Cardiac fibroblast (primary cell): ENCODE measurements at places on chromosomes 13 and 19.

- no peak for DNase-seq
These were observed 76.6 kb downstream of the SERP2 start for GRCh38 chr13:44449999-44450821.

DNA sequence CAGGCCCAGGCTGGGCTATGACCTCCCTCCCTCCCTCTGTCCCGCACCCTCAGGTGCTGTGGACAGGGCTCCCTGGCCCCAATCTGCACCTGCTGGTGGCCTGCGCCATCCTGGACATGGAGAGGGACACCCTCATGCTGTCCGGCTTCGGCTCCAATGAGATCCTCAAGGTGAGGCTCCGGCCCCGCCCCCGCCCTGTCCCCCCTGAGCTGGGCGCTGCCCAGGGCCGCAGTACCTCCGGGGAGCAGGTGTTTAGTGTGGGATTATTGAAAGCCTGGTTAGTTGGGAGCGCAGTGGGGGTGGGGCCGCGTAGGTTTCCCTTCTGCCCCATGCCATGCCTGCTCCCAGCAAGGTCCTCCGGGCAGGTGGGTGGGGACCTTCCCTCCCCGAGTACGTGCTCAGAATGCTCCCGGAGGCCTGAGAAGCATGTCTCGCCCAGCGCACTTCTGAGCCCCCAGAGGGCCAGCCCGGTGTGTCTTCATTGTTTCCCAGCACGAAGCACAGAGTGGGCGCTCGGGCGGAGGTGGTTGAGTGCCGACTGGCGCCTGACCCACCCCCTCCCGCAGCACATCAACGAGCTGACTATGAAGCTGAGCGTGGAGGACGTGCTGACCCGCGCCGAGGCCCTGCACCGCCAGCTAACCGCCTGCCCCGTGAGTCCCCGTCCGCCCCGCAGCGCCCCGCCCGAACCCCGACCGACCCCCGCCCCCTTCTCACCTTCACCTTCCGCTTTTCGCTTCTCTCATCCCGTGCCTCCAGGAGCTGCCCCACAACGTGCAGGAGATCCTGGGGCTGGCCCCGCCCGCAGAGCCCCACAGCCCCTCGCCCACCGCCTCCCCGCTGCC is 8.8 kb downstream of the IL4I1 start:
- DNase-seq: no peak

GRCh38 chr19:45075301-45076028 is 813 bp downstream of the ZNF296 start:
- DNase-seq: peak; percentile 18

- no peak for DNase-seq
These were observed 11.8 kb upstream of the GNA11 start for GRCh38 chr19:3082331-3082730.

DNA sequence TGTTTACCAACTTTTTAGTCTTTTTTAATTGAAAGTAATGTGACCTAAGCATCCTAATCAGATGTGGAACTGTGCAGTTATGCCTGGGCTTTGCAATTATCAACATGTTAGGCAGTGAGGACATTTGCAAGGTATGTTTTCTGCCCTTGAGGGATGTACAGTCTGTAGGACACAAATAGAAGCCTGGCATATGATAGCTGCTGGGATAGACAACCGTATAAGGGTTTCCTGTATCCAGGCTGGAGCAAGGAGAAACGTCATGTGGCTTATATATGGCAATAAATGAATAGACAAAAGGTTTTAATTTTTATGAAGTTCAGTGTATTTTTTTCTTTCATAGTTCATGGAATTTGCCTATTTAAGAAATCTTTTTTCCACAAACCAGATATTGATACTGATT is 2.0 kb upstream of the VPS36 start:
- no peak for DNase-seq

GRCh38 chr13:90696254-90696653 is 651.2 kb upstream of the MIR17HG start:
- peak; percentile 87 for DNase-seq

GRCh38 chr19:5234412-5234811 is 106.2 kb downstream of the PTPRS start:
- no peak for DNase-seq

- no peak for DNase-seq
These were observed 4.2 kb downstream of the MPND start for GRCh38 chr19:4347521-4347920.

DNA sequence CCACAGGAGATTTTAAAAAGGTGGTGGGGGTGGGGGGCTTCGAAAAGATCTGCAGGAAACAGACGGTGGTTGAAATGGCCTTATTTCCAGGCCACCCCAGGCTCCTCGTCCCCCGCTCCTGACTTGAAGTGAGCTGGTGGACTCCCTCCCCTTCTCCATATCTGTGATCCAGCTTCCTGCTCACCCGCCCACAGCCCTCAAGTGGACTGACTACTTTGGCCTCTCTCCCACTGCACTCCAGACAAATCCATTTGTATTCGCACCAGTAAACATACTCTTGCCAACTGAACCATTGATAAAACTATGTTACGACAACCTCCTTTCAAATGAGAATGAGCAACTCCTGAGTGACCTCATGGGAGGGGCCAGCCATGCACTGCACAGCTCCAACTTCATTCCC is 259.5 kb downstream of the COL4A1 start:
- DNase-seq: peak; percentile 98

- peak; percentile 82 for DNase-seq
These were observed 109.6 kb upstream of the SERP2 start for GRCh38 chr13:44263751-44264620.

DNA sequence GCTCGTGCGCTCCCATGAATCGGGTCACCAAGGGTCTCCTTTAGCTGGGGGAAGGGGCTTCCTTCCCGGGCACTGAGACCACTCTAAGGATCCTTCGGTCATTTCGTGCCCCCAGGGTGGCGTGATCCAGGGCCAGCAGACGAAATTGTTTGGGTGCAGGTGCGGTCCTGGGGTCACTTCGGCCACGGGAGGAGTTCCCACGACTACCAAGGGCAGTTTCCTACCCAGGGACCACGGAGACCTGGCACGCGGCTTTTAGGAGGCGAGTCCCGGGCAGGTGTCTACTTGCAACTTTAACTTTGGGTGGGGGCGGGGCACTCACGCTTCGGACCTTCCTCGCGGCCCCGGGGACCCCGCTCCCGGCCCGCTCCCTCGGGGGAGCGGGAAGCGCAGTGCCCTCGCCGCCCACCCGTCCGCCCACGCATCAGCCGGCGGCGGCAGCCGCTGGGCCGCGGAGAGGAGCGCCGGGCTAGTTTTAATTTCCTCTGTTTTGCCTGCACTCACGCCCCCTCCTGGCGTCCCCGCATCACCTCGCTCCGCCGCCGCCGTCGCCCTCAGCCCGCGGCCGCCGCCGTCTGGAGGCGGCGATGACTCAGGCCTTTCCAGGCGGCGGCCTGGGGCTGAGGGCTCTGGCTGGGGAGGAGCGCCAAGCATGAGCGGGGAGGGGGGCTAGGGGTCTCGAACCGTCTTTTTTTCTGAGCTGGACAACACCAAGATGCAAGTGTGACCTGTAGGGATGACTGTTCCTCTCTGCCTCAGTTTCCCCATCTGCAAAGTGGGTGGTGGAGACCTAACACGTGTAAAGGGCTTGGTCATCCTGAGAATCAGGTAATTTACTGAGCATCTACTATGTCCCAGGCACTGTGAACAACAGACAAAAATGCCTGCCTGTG is 21.8 kb downstream of the OLFM2 start:
- DNase-seq: peak; percentile 83

- DNase-seq: no peak
These were observed 321.8 kb upstream of the NBEA start for GRCh38 chr13:34620074-34620850.

DNA sequence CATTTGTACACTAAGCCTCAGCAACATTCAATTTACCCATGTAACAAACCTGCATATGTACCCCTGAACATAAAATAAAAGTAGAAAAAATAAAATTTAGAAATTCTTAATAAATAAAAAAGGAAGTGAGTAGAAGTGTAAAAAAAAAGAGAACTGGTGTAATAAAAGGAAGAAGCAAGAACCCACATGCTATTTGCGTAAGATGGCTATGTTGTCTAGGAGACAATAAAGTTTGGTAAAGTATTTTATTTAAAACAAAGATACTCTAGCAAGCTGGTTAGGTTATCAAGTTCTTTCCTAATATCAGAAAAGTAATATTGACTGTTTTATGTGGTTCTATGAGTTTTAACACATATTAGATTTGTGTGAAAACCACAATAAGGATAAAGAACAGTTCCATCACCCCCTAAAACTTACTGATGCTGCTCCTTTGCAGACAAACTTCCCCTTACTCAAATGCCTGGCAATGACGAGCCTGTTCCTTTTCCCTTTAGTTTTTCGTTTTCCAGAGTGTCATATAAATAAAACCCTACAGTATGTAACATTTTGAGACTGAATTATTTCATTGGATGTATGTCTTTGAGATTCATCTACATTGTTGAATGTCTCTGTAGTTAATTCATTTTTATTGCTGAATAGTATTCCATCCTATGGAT is 98.9 kb downstream of the TNFSF13B start:
- DNase-seq: no peak

GRCh38 chr13:76668141-76668540 is 218.1 kb downstream of the KCTD12 start:
- DNase-seq: no peak

- peak; percentile 12 for DNase-seq
These were observed 56.4 kb downstream of the ZDHHC20 start for GRCh38 chr13:21402586-21403307.

- DNase-seq: no peak
These were observed 172.2 kb upstream of the SLC10A2 start for GRCh38 chr13:103238441-103238840.

DNA sequence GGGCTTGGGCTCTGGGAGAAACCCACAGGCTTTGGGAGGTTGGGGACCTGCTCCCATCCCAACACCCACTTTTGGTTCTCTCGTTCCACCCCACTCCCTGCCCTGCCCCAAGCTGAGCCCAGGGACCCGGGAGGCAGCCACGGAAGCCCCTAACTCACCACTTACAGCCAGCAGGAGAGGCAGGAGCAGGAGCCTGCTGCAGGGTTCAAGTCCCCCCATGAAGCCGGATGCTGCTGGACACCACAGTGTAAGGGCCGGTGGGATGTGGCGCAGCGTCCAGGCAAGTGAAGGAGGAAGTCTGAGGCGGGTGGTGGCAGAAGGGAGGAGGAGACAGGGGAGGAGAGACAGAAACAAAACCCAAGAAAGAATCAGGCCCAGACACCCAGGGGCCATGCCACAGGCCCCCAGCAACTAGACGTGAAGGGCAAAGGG is at the start of gene TYROBP:
TYROBP (minus strand) TSS at position 286 of the 432 bp plus-strand sequence; CDS start at position 219, 67 bp downstream.
- DNase-seq: no peak

- DNase-seq: no peak
These were observed 16.1 kb downstream of the CEBPG start for GRCh38 chr19:33389421-33390100.

DNA sequence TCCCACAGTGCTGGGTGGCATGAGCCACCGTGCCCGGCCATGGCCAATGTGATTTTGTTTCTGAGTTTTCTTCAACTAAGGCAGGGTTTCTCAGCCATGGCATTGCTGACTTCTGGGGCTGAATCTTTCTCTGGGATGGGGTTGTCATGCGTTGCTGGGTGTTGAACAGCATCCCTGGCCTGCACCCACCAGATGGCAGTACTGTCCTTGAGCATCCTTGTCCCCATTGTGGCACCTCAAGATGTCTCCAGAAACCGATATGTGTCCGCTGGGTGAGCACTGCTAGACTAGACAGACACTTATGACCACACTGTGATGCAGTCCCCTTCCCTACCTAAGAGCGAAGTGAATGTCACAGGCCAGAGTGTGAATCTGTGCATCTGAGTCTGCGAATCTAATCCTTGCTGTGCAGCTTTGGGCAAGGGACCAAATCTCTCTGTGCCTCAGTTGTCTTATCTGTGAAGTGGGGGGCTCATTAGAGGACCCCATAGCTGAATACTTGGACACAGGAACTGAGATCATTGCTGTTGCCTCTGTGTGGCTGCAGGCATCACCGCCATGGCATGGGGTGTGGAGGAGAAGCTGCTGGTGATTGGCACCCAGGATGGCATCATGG is 50.3 kb upstream of the SIN3B start:
- DNase-seq: peak; percentile 65

DNA sequence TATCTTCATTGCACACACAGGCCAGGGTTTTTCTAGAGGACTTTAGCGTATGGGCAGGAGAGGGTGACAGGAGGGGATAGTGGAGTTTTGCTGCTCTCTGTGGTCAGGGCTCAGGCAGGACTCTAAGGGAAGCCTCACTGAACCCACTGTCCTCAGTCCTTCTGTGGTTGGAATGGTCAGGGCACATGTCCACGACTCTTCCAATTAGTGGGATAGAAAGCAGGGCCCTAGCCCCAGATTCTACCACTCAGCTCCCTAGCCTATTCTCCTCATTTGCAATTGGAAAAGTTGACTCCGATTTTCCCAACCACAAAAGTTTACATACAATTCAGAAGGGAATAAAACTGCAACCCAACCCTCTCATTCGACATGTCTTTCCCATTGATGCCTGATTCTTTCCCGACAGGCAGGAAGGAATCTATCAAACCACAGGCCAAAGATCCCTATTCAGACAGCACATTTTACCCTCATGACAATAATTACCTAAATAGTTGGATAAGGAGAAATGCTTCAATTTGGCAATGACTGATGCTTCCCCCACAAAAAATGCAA is 38.2 kb downstream of the TGDS start:
- DNase-seq: no peak

DNA sequence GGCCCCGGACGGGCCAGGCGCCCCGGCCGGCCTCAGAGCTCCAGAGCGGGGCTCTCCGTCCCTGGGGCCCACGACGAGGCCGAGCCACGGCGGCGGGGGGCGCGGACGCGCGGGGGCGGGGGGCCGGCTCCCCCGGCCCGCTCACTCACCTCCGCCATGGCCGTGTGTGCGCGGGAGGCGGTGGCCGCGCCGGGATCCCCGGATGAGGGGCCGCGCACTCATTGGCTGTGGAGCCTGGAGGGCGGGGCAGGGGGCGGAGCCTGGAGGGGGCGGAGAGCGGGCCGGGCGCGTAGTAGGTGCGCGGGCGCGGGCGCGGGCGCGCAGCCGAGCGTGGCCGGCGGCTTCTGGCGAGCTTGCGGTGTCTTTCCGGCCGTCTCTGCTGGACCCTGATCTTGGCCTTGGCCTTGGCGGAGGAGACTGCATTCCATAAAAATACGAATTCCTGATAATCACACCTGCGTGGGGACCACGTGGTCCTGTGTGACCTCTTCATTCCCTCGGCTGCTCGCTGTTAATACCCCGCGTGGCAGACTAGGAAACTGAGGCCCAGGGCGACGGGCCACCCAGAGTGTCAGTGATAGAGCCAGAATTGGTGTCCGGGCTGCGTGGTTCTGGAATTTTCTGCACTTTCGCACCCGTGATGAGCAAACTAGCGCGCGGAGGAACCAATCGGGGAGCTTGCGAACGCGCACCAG is at the start of gene MIER2:
MIER2 (minus strand) TSS at position 172 of the 695 bp plus-strand sequence; CDS start at position 158, 14 bp downstream.
- DNase-seq: peak; percentile 80

GRCh38 chr13:98515818-98516465 is 61.0 kb downstream of the STK24 start:
- no peak for DNase-seq
